HT1080 (cell line): ENCODE measurements at places on chromosomes 2 and 18. TPM values are rescaled to one million over a fixed set of nuclear protein-coding genes. Genes with fewer than 3 reads are reported as not detected.

GRCh38 chr2:210072493-210072892 is 70.1 kb downstream of the RPE start:
- no peak for DNase-seq

- no peak for DNase-seq
Observed at GRCh38 chr2:97702731-97703470, 10.5 kb upstream of the ZAP70 start.

- no peak for DNase-seq
Observed at GRCh38 chr18:7290077-7290476, 59.2 kb downstream of the LRRC30 start.

DNA sequence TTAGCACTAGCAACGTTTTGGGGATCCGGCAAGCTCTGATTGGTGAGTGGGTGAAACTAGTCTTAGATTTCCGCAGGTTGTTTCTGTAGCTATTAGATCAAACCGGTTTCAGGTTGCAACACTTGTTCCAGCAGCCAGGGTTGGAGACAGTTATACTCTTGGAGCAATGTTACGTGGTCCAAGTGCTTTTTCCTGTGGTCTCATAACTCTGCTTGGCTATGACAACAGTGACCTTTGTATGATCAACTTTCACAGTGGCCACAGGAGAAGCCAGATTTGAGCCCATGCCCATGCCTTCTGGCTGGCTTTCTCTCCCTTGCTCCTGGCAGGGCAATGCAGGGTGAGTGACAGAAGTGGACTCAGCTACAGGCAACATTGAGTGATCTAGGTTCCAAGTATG is 84.5 kb upstream of the TAF1B start:
- no peak for DNase-seq

DNA sequence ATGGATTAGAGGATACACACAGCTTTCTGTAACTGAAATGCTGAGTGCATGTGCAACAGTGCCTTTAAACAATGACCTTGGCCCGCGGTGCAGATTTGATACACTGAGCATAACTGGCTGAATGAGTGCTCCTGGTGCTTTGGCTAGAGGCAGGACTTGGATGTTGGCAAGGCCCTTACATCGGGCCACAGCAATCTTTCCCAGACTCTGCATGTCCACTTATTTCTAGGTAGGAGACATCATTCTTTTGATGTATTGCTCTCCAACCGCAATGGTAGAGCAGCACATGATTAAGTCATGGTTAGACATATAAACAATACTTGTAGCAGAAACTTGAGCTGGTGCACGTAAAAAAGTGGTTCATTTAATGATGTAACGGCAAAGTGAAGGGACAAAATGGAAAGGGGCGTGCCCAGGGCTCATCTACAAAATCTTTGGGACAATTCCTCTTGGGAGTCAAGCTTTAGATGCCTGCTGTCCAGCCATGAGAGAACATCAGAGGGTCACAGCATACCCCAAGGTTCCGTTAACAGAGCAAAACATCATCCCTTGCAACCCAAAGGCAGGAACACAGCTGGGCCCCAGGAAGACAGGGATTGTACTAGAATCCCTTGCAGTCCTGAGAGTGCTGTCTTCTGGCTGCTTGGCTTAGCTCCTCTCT is 43.4 kb downstream of the RAB31 start:
- DNase-seq = no peak

- DNase-seq = no peak
Observed at GRCh38 chr2:2887772-2888387, 489.7 kb downstream of the EIPR1 start.

GRCh38 chr2:72731116-72731515 is 94.7 kb downstream of the EXOC6B start:
- no peak for DNase-seq

The MAP3K19 gene
- total RNA-seq = not detected in 2 replicates

DNA sequence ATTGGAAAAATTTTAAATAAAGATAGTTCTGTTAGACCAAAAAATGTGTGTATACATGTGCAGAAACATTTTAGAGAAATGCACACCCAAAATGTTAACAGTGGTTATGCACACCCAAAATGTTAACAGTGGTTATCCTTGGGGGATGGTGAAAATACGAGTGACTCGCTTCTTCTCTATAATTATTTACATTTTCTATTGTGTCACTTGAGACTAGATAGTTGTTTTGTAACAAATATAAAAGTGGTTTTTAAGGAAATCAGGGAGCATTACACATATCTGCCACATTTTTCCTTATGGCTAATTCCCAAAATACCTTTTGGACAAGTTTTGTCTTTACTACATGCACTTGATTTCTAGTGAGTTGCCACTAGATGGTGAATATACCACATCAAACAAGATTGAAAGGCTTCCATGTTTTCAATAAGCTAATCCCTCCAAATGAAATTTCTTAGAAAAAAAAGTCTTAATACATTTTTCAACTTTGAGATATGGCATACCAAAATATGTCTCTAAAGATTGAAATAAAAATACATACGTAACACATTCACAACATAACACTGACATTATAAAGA is 9.0 kb upstream of the HIBCH start:
- DNase-seq = no peak

GRCh38 chr2:78465707-78466106 is 559.8 kb upstream of the REG3G start:
- peak; percentile 46 for DNase-seq

The NOL4 gene
- not detected in 2 replicates for total RNA-seq

The GREB1L gene
- total RNA-seq = 3.0 and 4.1 TPM in 2 replicates

The REG3G gene
- total RNA-seq = 0.23 TPM in 1 of 2 replicates, not detected in the other

DNA sequence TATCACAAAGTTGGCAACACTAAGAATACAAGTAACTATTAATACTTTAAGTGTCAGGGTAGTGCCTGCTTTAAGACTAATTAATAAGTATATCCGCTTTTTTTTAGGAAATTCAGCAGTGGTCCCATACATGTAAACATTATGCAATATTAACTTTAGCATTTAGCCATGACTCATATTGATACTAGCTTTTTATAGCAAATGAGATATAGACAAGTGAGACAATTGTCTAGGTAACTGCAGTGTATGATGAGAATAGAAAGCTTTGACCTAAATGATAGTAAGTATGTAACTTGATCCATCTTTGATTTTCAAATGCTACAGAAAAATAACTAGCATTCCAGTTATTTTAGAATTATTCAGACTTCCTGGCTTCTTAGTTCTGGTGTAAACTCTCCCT is 27.4 kb upstream of the VRK2 start:
- DNase-seq = no peak

- DNase-seq = no peak
Observed at GRCh38 chr2:240686460-240686859, 3.8 kb upstream of the AQP12B start.

GRCh38 chr2:69765096-69765380 is 23.1 kb downstream of the ANXA4 start:
- no peak for DNase-seq

DNA sequence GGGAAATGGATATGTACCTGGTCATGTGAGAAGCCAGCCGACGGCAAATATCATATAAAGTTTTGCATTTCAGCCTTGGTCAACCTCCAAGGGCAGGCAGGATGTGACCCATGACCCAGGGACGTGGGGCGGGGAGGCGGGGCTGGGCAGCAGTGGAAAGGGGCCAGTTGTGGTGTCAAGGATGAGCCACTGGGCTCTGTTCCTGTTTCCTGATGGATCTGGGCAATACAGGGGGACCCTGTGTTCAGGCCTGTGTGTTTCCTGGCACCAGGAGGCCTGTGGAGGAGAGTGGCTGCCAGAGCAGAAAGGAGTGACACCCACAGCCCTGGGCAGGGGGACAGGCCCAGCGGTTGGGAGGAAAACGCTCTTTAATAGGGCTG is 106.9 kb downstream of the GATA6 start:
- DNase-seq = no peak

DNA sequence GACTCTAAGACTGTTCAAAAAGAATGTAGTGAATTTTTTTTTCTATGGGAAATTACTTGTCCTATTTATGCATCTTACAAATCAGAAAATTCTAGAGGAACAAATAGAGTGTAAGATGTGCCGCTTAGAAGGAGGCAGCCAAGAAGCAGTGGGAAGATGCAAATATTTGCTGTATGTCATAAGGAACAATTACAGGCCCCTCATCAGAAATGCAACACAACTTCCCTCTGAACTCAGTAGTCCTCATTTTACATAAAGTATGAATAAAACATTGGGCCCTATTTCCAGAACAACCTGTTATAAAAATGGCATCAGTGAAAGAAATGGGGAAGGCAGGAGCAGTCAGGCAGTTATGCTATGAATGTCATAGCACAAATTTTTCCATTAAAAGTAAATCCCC is 50.7 kb upstream of the SCG2 start:
- DNase-seq = no peak

The KIAA2012 gene
- not detected in 2 replicates for total RNA-seq

The OTOF gene
- total RNA-seq = not detected in 2 replicates

- DNase-seq = no peak
Observed at GRCh38 chr2:23269747-23270146, 115.2 kb upstream of the KLHL29 start.

DNA sequence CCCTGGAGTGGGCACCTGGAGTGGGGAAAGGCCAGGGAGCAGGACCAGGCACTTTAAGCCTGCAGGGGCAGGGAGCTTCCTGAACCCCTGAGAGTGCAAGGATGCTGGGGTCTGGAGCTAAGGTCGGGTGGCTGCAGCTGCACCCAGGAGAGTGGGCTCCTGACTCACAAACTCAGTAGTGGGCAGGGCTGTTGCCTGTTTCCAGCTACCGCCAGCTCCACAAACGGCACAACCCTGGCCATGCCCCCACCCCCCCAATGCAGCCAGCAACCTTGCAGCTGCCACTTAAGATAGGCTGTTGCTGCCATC is 688.8 kb downstream of the NYAP2 start:
- no peak for DNase-seq

The MAB21L4 gene
- not detected in 2 replicates for total RNA-seq

DNA sequence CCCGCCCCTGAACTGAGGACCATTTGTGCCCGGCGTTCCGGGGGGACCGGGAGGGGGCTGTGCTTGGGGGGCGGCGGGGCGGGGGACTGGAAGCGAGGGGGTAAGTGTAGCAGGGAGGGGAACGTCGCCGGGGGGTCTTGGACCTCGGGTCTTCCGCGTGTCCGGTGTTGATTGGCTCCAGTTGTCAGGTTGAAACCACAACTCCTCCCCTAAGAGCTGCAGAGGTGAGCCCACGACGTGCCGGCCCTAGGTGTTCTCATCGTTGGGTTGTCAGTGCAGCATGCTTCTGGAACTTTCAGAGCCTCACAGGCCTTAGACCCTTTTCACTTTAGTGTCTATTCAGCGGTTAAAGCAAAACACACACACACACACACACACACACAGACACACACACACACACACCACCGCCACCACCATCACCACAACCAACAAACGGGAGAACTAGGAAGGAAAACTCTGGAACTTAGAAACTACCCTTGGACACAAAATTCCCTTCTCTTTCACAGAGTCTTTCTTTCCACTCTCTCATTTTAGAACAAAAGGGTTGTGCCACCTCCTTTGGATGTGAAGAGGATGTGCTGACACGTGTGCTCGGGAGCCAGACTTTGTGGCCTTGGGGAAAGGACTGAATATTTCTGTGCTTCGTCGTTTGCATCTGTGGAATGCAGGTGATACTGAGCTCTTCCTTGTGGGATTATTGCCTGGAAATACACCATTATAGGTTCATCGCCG is 6.7 kb upstream of the DLX2 start:
- no peak for DNase-seq

The ABCG8 gene
- not detected in 2 replicates for total RNA-seq

- peak; percentile 67 for DNase-seq
Observed at GRCh38 chr18:8696749-8697211, 8.6 kb upstream of the MTCL1 start.

The GTF3C2 gene
- total RNA-seq = 52.9 and 72.5 TPM in 2 replicates

DNA sequence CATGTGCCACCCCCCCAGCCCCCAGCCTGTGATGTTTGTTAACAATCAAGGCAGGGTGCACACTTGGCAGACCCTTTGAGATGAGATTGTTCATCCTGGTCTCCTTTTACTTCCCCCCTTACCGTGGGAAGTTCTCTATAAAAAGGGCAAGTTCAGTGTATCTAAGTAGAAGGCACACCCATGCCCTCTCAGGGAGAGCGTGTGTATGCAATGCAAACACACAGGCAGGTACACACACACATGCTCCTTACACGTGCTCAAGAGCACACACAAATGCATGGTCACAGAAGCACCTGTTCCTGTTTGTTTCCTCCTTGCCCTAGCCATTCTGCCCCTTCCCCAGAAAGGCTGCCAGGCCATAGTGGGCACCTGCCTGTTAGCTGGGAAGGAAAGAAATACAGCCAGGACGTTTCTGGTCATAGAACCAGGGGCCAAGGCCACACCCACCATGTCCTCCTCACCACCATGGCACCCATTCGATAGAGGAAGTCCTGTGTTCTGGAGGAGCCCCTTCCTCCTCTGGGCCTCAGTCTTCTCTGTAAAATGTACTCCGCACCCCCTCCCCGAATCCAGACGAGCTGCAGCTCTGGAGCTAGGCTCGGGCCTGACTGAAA is 3.1 kb downstream of the ATOH8 start:
- no peak for DNase-seq

GRCh38 chr2:68857855-68858456 is 13.2 kb downstream of the BMP10 start:
- DNase-seq = no peak

The AQP4 gene
- not detected in 2 replicates for total RNA-seq

The CXCR1 gene
- not detected in 2 replicates for total RNA-seq

- no peak for DNase-seq
Observed at GRCh38 chr2:1339388-1340140, 73.7 kb upstream of the TPO start.

GRCh38 chr2:163987175-163987940 is 251.6 kb upstream of the FIGN start:
- DNase-seq = no peak

- DNase-seq = peak; percentile 25
Observed at GRCh38 chr2:59000796-59001195, 759.7 kb upstream of the FANCL start.

- DNase-seq = no peak
Observed at GRCh38 chr2:126936219-126936723, 37.6 kb downstream of the TEX51 start.

The ALPP gene
- not detected in 2 replicates for total RNA-seq

- DNase-seq = no peak
Observed at GRCh38 chr2:149132901-149133300, 94.4 kb downstream of the LYPD6B start.

The BMP10 gene
- not detected in 2 replicates for total RNA-seq

The SLC9A4 gene
- not detected in 2 replicates for total RNA-seq

The TNFAIP6 gene
- total RNA-seq = 0.27 and 0.42 TPM in 2 replicates

DNA sequence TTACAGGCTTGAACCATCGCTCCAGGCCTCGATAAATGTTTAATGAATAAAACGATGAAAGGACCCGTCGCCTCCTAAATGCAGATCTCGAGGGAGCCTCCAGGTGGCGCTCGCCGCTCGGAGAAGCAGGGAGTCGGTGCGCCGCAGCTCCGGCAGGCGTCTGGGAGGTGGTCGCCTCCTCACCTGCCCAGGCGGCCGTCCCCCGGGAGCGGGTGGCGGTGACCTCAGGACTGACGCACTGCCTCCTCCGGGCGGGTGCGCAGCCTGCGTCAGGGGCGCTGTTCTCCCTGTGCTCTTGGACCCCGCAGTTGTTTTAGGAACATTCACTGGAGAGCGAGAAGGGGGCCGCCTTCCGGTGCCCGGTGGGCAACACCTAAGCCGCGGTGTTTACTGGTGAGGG is 38.6 kb upstream of the POLE4 start:
- DNase-seq = no peak
